Breast epithelium (tissue), 4 donors: ENCODE measurements at places on chromosomes 7 and 10.

GRCh38 chr7:30900053-30900452, 11.6 kb upstream of the AQP1 start:
- H3K4me3 ChIP-seq, result no peak overlapping the region
- no peaks in the 10 kb centered on the region for H3K27me3 ChIP-seq
- no peaks in the 10 kb centered on the region for H3K4me1 ChIP-seq
- H3K36me3 ChIP-seq, result no peaks in the 10 kb centered on the region
- no peak overlapping the region for H3K27ac ChIP-seq
- no peak for DNase-seq

DNA sequence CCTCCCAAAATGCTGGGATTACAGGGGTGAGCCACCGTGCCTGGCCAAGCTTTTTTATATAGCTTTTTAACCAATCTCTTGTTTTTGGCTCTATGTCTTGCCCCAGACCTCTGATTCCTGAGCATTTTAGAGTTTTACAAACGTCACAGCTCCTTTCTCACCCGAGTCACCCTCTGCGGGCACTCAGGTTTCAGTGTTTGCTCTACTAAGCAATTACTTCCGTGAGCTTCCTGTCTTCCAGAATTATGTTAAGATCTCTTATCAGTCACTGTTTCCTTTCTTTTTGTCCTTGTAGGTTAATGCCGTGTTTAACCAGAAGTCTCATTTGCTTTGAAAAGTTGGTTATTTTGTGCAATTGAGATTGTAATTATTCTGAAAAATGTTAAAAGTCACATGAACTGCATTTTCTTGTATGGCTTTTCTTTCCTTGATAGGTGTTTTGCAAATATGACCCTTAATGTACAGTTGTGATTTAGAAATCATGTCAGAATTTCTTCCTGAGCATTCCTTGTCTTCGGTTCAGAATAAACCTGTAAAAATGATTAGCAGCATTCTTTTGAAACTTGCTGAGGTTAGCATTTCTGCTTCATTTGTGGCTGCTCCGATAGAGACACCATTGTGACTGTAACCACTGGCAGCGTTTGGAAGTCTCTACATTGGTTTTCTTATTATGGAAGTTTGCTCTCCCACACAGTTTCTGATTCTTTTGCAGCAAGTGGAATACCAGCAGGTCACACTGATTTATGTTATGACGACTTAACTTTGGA, 4.5 kb upstream of the HKDC1 start:
- no peak overlapping the region for H3K4me3 ChIP-seq
- no peaks in the 10 kb centered on the region for H3K27me3 ChIP-seq
- H3K36me3 ChIP-seq, result no peaks in the 10 kb centered on the region
- H3K27ac ChIP-seq, result no peak overlapping the region
- H3K4me1 ChIP-seq, result no peaks in the 10 kb centered on the region
- no peak for DNase-seq

DNA sequence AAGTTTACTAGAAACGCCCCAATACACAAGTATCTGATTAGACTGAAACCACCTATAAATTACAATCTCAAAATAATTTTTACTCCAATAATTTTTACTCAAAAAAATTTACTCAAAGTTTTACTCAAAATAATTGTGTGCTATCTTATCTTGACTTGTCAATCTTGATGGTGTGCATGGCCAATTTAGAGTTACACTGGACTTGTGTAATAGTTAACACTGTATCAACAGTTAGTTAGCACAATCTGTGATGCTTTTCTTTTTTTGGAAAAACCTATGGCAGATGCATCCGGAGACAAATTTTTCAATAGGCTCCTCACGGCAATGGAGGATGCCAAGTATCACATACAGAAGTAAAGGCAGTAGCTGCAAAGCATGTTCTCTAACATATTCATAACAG, 24.9 kb downstream of the LMOD2 start:
- no peaks in the 10 kb centered on the region for H3K4me1 ChIP-seq
- no peaks in the 10 kb centered on the region for H3K27me3 ChIP-seq
- no peak overlapping the region for H3K4me3 ChIP-seq

DNA sequence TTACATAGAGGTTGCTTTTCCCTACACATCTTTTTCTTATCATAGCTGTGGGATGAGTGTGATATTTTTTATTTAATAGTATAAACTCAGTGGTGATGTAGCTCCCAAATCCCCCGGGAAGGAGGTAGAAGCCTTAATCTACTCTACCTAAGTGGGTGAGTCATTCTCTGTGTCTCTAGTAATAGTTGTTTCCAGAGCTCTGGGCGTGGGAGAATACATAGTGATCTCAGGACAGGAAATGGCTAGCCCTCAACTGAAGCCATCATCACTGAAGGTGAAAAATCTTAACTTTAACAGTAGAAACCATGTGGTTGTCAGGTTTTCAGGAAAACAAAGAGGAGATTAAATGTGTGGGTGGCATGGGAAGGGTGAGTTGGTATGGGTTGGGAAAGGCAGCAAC, 278.4 kb downstream of the ANKRD30A start:
- H3K4me3 ChIP-seq, result no peak overlapping the region
- DNase-seq, result no peak
- H3K36me3 ChIP-seq, result no peaks in the 10 kb centered on the region
- H3K27me3 ChIP-seq, result no peaks in the 10 kb centered on the region

DNA sequence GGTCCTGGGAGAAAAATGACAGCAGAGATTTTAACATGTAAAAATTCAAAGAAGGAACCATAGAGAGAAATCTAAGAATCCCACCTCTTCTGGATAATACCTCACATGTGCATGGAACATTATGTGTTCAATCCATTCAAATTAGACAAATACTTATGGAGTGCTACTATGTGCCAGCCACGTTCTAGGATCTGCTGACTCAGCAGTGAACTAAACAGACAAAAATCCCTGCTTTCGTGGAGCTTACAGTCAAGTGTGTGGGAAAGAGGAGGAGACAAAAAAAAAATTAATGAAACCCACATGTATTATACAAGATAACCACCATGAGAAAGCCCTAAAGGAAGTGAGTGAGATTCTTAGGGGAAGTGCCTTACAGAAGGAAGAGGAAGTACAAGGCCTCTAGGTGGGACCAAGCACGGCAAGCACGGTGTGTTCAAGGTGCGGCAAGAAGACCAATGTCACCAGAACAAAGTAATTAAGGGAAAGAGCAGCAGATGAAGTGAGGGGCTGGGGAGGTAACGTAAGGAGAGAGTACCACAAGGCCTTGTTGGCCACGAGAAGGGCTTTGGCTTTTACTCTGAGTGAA, 71.0 kb downstream of the SLC25A13 start:
- H3K36me3 ChIP-seq, result no peaks in the 10 kb centered on the region
- H3K27ac ChIP-seq, result no peak overlapping the region
- DNase-seq, result no peak
- H3K4me1 ChIP-seq, result no peaks in the 10 kb centered on the region
- H3K27me3 ChIP-seq, result no peaks in the 10 kb centered on the region
- no peak overlapping the region for H3K4me3 ChIP-seq

DNA sequence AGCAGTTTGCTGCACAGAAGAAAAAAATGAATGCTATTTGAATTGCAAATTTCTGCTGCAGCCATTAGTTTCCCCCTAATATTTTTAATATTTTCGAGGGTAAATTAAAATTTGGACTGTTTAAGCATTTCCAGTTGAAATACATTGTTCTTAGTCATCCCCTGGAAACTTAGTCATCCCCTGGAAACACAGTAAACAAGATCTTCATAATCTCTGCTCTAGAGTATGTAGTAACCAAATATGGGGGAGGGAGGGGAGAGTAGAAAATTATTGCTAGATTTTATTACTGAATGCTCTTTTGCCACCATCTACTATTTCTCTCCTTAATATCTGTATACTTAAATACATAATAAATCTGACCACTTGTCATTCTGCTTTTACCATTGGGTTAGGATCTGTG, 1053.3 kb downstream of the SORCS1 start:
- H3K27me3 ChIP-seq, result no peaks in the 10 kb centered on the region
- no peak overlapping the region for H3K4me3 ChIP-seq
- H3K27ac ChIP-seq, result no peak overlapping the region
- no peak for DNase-seq
- no peaks in the 10 kb centered on the region for H3K4me1 ChIP-seq
